ENCODE measurements at places on chromosomes 4 and X. TPM values are rescaled to one million over a fixed set of nuclear protein-coding genes. Genes with fewer than 3 reads are reported as not detected.

The NLGN3 gene
- total RNA-seq: 1.6 TPM

The FAM9C gene
- not detected for total RNA-seq

The GLOD5 gene
- total RNA-seq: not detected

The ACOT9 gene
- 23.4 TPM for total RNA-seq

The CDX4 gene
- not detected for total RNA-seq

The ACSL1 gene
- 15.4 TPM for total RNA-seq

DNA sequence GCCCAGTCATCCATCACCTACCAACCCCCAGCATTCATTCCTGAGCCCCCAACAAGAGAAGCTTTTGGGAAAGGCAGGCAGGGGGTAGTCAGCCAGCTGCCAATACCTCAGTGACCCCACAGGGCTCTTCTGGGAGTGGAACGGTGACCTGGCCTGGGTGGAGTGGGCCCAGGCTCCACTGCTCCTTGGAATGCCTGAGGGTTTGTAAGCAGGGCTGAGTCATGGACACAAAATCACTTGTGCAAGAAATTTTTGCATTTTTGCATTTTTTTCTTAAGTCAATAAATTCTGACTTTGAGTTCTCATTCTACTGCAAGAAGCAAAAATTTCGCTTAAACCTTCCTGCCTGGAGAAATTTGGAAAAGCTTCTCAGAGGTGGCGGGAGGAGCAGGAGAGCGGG, 18.5 kb downstream of the SORCS2 start:
- DNase-seq: no peak

- DNase-seq: peak; percentile 43
Measured at GRCh38 chr4:55184600-55185523, 59.5 kb upstream of the KDR start.

DNA sequence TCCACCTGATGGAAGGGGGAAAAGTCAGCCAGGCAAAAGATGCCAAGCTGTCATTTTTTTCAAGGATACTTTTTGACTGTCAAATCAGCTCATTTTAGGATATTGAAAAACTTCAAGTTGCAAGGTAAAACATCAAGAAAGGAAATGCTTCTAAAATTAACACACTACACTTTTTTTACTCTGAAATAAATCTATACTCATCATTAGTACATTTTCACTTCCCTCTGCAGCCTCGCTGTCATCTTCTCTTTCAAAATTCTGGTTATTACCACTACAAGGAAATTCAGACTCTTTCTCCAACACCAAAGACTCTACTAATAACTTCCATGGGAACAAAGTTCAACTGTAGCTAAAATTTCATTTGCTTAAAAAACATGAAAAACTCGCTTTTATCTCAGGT, 41.6 kb downstream of the APBB2 start:
- no peak for DNase-seq

- DNase-seq: no peak
Measured at GRCh38 chr4:53717064-53717549, 125.8 kb upstream of the LNX1 start.

GRCh38 chrX:146907391-146908240, 93.1 kb upstream of the CXorf51A start:
- no peak for DNase-seq
